AG09319 (cell line): ENCODE measurements at places on chromosomes 2 and 18.

DNA sequence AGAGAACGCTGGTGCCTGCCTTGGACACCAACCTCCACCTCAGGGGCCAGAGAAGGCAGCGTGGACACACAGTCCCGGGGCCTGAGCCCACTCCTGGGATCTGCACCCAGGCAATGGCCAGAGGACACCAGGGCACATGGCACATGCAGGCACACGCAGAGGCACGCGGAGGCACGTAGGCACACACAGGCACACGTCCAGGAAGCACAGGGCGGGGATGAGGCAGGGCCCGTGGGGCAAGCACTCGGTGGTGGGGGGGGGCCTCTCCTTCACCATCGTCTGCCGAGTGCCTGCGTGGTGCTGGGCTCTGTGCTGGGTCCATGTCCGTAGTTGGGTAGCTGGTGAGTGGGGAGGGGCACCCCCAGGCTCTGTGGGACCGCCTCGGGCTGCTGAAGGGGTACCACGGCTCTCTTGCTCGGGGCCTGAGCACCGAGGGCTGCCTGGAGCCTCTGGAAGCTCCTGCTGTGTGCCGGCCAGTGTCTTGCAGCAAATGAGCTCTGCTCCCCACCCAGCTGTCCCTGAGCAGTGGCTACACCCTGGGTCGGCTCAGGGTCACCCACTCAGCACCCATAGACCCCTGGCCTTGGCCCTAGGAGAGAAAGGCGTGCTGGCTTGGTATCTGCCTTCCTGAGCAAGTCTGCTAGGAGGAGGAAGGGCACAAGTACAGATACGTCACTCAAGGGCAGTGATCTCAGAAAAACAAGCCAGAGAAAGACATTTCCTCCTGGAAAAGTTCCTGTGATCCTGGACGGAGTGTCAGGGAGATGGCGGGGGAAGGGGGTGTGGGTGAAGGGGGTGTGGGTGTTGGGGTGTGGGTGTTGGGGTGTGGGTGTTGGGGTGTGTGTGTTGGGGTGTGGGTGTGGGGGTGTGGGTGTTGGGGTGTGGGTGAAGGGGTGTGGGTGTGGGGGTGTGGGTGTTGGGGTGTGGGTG lies 26.4 kb downstream of the RTP5 start:
- DNase-seq, result no peak

- DNase-seq, result peak; percentile 96
Measured at GRCh38 chr18:3447895-3448837, 1.8 kb upstream of the TGIF1 start.

DNA sequence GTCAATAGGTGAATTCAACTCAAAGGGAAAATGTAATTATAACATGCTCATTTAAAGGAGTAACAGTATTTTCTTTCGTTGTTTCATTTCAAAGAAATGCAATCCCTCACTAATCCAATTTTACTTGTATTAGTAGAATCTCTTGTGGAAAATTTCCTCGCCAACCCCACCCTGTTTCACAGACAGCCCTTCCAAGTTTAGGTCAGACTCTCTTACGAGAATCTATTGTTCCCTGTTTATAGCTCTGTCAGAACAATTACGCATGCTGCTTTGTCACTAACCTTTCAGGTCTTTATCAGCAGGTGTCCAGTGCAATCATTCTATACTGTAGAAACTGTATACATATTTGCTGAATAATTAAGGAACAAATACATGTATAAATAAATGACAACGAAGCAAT lies 657.8 kb upstream of the LINC00305 start:
- DNase-seq, result no peak

DNA sequence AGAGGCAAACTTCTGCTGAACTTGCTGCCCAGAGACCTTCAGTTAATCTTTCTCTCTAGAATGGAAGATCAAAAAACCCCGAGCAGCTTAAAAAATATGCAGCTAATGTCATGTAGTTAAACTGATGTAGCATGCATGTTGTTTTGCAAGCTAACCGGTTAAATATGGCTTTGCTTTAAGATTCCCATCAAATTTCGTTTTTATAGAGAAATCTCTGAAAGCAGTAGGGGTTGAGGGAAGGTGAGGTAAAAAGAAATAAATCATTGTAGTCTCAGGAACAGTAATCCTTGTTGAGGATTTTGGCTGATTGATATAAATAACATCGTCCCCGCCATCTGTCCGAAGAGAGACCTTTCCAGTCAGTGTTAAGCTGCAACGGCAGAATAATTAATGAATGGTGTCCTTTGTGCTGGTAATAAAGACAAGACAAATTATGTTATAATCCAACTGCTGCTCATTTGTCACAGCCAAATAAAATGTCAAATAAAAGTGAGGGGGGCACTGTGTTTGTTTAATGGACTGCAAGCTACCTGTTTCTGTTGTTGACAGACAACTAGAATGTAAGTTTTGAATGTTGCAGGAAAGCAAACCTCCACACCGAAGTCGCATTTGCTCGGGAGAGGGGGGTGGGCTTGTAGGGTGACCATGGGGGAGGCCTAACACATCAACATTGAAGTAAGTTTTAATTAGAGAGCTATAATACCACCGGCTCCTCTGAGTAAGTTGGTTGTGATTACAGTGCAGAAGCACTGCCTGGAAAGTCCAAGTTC lies 555.5 kb downstream of the ARHGAP15 start:
- DNase-seq, result no peak

DNA sequence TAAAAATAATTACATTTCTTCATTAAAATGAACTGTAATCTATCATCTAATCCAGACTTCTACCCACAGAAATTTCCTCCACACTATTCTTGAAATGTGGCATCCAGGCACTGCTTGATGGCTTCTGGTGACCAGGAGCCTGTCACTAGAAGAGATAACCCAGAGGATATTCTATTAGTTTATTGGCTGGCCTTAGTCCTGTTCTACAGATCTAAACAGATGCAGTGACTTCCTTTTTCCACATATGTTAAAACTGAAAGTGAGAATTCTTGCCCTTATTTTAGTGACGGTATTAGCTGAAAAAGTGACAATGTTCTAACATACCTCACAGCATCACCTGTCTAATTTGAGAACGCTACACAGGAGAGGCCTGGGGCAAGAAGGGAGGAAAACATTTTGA lies 775.4 kb downstream of the TSN start:
- DNase-seq, result no peak
